Epithelial cell of proximal tubule (primary cell): ENCODE measurements at places on chromosomes 5 and 9. TPM values are rescaled to one million over a fixed set of nuclear protein-coding genes. Genes with fewer than 3 reads are reported as not detected.

DNA sequence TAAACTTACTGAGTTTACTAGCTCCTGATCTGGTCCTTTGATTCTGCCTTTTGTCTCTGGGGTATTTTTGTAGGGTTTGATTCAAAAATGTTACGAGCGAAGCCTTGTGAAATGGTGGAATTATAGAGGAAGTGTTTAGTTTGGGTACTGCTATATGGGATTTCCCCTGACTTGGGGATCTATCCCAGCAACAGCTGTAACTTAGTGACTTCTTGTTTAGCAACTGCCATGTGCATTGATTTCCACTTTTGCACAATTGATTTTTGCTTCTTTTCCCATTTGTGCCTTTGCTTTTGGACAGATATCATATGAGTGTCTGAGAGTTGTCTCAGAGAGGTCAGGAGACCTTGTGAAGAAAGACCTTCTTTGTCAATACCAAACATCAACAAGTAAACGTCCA lies 248.5 kb upstream of the DAP start:
- DNase-seq = no peak

GRCh38 chr9:73093740-73094379 lies 57.8 kb upstream of the ANXA1 start:
- DNase-seq = no peak

DNA sequence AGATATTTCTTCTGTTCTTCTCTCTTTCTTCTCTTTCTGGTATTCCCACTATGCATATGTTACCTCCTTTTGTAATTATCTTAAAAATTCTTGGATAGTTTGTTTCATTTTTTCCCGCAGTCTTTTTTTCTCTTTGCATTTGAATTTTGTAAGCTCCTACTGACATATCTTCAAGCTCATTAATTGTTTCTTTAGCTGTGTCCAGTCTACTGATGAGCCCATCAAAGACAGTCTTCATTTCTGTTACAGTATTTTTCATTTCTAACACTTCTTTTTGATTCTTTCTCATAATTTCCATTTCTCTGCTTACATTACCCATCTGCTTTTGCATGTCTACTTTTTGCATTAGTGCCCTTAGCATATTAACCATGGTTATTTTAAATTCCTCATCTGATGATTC lies 44.7 kb upstream of the UNC5A start:
- DNase-seq = no peak

GRCh38 chr5:142358121-142358520 lies 33.3 kb upstream of the SPRY4 start:
- DNase-seq = no peak

DNA sequence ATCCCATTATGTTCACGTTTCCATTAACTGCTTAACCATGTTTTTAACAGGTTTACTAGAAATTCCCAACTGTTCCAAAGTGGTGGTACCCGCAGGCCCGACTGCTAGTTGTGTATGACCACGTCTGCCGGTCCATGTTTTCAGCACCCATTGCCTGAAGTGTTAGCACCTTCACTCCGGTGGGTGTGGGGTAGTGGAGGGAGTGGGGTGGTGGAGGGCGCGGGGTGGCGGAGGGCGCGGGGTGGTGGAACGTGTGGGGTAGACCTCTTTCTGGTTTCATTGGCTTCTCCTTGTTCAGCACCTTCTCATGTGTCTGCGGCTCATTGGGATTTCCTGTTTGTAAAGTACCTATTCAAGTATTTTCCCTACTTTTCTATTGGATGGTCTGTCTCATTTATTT lies 37.7 kb downstream of the TPPP start:
- no peak for DNase-seq

DNA sequence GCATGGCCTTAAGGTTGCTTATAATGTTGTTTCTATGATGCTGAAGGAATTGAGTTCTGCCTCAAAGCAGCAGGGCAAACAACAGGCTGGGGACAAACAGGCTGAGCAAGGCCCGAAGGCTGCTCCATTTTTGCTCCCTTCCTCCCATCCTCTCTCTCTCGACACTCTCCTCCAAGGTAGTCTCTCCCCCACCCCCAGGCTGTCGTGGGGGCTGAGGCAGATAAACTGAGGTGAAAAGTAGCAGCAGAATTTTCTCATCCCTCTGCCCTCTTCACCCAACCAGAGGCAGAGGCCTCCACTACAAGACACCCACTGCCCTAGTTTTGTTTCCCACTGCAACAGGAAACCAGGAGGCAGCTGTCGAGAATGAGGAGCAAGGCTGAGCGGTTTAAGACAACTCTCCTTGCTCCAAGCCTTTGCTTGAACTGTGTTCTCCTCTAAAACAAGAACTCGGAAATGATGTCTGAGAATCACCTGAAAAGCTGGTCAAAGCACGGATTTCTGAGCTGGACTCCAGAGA lies 13.5 kb upstream of the GNA14 start:
- no peak for DNase-seq

DNA sequence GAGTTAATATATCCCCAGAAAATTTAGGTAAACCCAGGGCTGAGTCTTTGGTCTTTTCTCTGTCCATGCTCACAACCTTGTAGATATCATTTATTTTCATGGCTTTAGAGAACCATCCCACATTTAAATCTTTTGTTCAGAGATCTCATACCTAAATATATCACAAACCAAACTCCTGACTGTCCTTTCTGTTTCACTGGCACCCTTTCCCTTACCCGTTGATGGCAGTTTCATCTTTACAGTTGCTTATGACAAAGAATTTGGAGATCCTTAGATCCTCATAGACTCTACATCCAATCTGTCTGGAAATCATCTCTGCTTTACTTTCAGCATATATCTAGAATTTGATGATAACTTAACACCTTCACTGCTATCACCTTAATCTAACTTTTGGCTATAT lies 19.2 kb downstream of the RNF180 start:
- no peak for DNase-seq

- DNase-seq = peak; percentile 12
Observed at GRCh38 chr9:107784235-107784958, 294.8 kb upstream of the KLF4 start.

DNA sequence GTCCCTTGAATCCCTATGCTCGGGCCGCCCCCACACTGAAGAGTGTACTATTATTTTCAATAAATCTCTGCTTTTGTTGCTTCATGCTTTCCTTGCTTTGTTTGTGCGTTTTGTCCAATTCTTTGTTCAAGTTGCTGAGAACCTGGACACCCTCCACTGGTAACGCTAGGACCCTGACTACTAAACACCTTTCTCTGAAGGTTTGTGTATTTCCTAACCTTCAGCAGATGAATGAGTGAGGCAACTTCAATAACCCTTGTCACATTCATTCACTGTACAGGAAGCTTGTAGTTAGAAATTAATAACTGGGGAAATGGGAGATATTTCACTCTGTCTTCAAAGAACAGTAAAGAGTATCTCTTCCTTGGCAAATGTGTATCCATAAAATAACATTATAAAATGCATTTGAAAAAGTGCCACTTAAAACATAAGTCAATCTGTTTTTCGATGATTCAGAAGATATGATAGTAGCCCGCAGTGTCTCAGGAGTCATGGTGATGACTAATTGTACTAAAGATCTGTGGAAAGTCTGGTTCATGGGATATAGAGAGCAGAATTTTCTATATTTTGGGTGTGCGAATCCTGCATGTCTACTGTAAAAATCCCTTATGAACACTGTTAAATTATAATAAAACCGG lies 43.2 kb upstream of the ANKH start:
- DNase-seq = no peak

DNA sequence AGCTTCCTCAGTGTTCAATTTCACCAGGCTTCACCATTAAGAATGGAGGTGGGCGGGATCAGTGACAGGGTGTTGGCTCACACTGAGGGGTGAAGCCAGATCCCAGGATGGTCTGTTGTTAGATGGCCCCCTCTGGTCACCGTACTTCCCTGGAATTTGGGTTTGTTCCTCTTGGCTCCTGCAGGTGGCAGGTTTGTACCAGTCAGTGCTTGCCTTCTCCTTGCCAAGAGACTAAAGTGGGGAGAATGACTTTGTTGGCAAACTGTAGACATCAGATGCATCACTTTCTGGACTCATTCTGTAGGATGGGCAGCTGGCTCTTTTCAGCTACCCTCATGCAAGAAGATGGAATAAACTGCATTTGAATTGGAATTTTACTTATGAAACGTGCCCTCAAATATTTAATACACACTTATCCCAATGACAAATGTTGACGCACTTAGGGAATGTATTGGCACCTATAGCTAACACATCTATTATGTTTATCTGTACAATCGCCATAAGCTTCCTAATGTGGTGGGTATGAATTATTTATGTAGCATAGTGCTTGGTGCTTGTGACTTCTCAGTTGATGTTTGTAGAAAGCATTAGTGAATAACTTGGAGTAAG lies 31.4 kb upstream of the ANKRD55 start:
- no peak for DNase-seq

The CDKN2B-AS1 gene
- 0.87 TPM in 1 of 2 replicates, not detected in the other for total RNA-seq

The DRD1 gene
- total RNA-seq = not detected in 2 replicates

The PCDHGA5 gene
- total RNA-seq = 0.14 and 0.63 TPM in 2 replicates

The NOXA1 gene
- 0.14 and 2.1 TPM in 2 replicates for total RNA-seq
